ENCODE measurements at places on chromosomes 12 and 14.

GRCh38 chr14:69715725-69716477 is 51.0 kb upstream of the SRSF5 start:
- no peak for DNase-seq

DNA sequence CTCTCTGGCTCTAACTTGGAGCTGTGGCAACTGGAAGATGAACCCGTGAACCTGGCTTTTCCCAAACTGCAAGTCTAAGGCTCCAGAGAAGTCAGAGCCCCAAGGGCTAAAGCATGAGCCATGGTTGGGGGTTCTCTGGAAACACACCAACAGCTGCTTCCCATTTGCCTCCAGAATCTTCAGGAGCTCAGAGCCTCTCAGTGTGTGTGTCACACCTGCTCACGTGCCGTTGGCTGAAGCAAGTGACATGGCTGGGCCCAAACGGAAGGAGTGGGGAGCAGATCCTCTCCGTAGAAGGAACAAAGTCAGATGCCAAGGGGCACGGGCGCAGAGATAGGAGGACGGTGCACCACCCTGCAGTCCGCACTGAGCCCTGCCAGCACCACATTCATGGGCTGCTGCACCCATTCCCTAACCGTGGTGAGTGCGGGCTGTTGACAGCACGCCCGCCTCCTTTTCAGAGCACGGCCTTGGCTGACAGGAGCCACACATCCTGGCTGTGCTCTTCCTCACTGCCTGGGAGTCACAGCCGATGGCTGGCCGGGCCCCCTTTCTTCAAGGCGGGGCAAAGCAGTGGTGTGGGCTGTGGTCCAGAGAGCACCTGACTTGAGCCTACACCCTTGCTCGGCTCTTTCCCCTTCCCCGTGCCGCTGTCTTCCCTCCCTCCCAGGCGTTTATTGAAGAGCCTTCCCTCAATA is 16.6 kb upstream of the TRAF3 start:
- no peak for DNase-seq

DNA sequence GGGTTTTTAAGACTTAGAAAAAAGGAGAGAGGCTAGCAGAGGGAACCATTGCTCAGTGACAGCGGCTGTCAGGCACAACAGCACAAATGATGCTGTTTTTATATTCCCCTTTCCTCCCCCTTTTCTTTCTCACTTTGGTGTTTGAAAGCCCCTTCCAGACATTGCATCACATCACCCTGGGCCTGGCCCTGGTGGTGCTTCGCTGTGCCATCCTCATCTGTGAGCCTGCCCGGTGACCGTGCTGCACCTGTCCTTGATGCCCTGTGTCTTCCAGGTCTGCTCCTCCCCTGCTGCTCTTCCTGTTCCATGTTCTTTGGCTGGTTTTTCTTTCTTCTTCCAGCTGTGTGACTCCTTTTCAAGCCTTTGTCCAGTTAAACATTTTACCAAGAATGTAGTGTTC is 24.8 kb downstream of the KLC1 start:
- no peak for DNase-seq

- DNase-seq: no peak
Measured at GRCh38 chr12:27474344-27474743, 27.8 kb downstream of the SMCO2 start.

- DNase-seq: peak; percentile 52
Measured at GRCh38 chr12:38771871-38772270, 133.5 kb downstream of the CPNE8 start.

DNA sequence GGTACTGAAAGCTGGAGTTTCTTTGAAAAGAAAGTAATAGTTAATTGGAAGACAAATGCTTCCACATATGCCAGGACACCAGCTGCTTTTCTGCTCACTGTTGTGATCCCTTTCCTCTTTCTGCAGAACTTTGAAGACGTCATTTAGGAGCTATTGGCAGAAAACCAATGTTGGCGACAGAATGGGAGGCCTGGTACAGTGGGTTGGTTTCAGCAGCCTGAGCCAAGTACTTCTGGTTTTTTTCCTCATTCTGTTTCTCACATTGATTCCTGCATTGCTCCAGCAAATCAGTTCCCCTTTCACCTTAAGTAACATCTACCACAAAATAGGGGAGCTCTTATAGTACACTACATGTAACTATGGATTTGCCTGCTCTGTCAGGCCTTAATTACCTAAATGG is 96.9 kb downstream of the FIGNL2 start:
- DNase-seq: no peak

Data from activated naive CD4-positive, alpha-beta T cell treated with Interleukin-2 at 50 U/mL for 16 hours (primary cell).